ENCODE measurements at places on chromosomes 5 and 9. TPM values are rescaled to one million over a fixed set of nuclear protein-coding genes. Genes with fewer than 3 reads are reported as not detected.

SLC6A7 gene
- not detected for polyA plus RNA-seq

PDLIM7 gene
- polyA plus RNA-seq, result 61.9 TPM

PDLIM4 gene
- polyA plus RNA-seq, result 35.0 TPM

C5orf58 gene
- polyA plus RNA-seq, result 0.68 TPM

LHX2 gene
- polyA plus RNA-seq, result 0.07 TPM

NR3C1 gene
- polyA plus RNA-seq, result 16.5 TPM

TRIP13 gene
- 0.27 TPM for polyA plus RNA-seq

GPX3 gene
- polyA plus RNA-seq, result 1,982 TPM

FGF1 gene
- polyA plus RNA-seq, result 25.0 TPM

SLC36A3 gene
- not detected for polyA plus RNA-seq

RGP1 gene
- polyA plus RNA-seq, result 17.7 TPM

SOX30 gene
- polyA plus RNA-seq, result 0.41 TPM

TMOD1 gene
- polyA plus RNA-seq, result 184 TPM

AQP7 gene
- 161 TPM for polyA plus RNA-seq

FOXI1 gene
- polyA plus RNA-seq, result not detected

FAM153A gene
- 3.7 TPM for polyA plus RNA-seq

CBY3 gene
- polyA plus RNA-seq, result not detected

PTGS1 gene
- polyA plus RNA-seq, result 4.5 TPM

IFNA13 gene
- not detected for polyA plus RNA-seq

All from right cardiac atrium (tissue), 5 donors.